Activated naive CD8-positive, alpha-beta T cell treated with anti-CD3 and anti-CD28 coated beads, Interleukin-2, amount 10 ng/mL, durations not matched to agents 7 days and 5 days (primary cell): ENCODE measurements at places on chromosomes 2 and 18. TPM values are rescaled to one million over a fixed set of nuclear protein-coding genes. Genes with fewer than 3 reads are reported as not detected.

DNA sequence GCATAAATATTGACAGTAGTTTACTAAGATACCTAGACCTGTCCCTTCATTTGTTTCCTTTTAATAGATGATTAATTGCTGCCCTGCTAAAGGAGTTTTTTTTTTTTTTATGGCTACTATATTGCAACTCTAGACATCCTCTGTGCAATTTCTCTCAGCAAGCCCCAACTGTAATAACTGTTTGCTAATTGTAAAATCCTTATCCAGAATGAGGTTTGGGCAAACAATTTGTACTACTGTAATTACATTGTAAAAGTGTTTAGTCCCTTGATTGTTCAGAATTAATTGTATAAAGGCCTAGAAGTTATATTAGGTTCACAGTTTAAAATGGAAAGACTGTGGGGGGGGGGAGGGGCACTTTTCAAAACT, 3.7 kb upstream of the MEIS1 start:
- no peak overlapping the region for H3K27ac ChIP-seq
- peaks cover 17% of the 10 kb centered on the region for H3K4me1 ChIP-seq
- no peak for DNase-seq
- H3K4me3 ChIP-seq, result no peak overlapping the region
- H3K27me3 ChIP-seq, result peaks cover 74% of the 10 kb centered on the region

GRCh38 chr2:188382107-188382506, 90.4 kb downstream of the GULP1 start:
- DNase-seq, result no peak
- H3K27me3 ChIP-seq, result no peaks in the 10 kb centered on the region
- H3K4me1 ChIP-seq, result no peaks in the 10 kb centered on the region
- no peak overlapping the region for H3K27ac ChIP-seq
- H3K4me3 ChIP-seq, result no peak overlapping the region
- H3K36me3 ChIP-seq, result no peaks in the 10 kb centered on the region

DNA sequence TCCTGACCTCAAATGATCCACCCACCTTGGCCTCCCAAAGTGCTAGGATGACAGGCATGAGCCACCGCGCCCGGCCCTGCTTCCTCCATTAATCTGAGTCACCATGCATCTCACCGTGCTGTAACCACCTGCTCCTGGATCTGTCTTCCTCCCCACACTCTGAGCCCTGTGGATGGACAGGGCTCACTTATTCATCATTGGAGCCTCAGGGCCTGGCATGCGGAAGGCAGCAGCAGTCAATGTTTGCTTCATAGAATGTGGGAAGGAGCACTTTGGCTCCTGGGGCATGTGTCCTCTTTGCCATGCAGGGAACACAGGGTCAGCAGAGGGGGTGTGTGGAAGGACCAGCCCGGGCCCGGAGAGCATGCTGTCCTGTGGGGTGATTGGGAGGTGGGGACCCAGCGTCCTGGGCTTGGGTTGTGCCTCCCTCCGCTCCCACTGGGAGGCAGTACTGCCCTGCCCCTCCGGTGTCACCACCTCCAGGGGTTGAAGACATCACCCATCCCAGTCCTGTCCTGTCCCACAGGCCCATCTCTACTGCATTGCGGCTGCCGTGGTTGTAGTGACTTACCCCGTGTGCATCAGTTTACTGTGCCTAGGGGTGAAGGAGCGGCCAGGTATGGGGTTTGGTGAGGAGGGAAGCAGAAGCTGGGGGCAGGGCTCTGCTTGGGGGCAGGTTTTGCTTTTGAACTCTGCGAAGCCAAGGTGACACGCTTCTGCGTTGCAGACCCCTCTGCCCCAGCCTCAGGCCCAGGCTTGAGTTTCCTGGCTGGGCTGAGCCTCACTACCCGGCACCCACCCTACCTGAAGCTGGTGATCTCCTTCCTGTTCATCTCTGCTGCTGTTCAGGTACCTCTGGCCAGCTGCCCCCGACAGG, 11.5 kb downstream of the MFSD2B start:
- H3K36me3 ChIP-seq, result peaks cover 1% of the 10 kb centered on the region
- no peak for DNase-seq
- H3K4me1 ChIP-seq, result no peaks in the 10 kb centered on the region
- no peak overlapping the region for H3K27ac ChIP-seq
- H3K27me3 ChIP-seq, result no peaks in the 10 kb centered on the region
- no peak overlapping the region for H3K4me3 ChIP-seq

GPR55 gene
- total RNA-seq, result 18.8 TPM

ALKAL2 gene
- not detected for total RNA-seq

ASTL gene
- 14.7 TPM for total RNA-seq
